CD8-positive, alpha-beta T cell (primary cell): ENCODE measurements at places on chromosomes 7 and 10.

GRCh38 chr10:74117738-74118137 is 32.9 kb downstream of the AP3M1 start:
- no peak for DNase-seq

DNA sequence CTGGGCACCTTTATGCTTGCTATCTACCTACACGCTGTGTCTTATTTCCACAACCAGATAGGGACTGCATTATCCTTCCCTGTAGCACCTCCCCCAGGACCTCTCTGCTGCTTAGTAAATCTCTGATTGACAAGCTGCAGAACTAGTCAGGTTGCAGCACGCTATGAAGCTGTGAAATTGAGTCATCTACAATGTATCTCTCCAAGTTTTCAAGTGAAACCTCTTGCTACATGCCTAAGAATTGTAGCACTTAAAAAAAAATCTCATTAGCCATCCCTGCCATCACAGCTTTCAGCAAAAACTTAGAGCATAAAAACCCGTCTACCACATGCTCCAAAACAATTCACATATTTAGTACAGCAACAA is 69.7 kb upstream of the FGFR2 start:
- DNase-seq = no peak

GRCh38 chr7:148883266-148884048 is 634 bp downstream of the EZH2 start:
- peak; percentile 89 for DNase-seq

DNA sequence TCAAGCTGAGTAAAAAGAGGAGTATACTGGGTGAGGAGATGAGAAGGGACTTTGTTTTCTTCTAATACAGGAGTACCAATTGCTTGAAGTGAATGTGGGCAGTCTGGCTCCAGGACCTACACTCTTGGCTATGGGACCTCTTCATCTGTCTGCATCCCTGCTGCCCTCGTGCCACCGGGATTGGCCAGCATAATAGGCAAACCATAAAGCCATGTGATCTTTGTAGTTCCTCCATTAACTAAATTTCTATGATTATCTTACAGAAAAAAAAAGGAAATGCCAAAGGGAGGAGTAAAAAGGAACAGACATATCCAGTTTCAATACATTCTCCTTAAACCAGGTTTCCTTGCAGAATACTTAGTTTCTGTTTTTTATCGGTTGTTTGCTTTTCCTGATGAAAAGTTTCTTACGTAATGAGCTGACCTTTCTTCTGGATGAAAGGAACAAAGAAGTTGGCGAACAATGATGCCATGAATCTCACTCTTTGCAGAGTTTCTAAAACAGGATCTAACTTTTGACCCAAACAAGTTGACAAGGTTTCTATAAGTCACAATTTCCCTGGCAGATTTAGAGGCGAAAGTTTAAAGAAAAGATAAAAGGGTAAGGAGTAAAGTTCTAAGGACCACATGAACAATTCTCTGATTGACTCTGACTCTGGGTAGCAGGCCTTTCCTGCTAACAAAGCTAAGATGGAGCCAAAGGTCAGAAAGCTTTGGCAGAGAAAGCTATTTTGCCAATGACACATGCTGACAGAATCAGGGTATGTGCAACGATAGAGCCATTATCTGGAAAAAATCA is 54.1 kb downstream of the LAMB1 start:
- DNase-seq = no peak

DNA sequence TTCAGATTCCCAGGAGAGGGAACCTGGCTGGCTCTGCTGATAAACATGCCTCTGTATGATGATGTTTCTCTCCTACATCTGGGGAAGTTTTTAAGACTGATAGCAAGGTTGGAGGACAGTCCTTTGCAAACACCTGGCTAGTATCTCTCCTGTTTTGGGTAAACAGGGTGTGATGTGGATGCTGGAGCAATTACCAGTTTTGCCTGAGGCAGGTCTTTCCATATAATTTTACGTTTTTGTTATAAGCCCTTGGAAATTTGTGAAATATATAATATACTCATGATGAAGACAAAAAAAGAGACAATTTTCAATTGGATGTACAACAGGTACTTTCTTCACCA is 138.6 kb downstream of the ADAM22 start:
- DNase-seq = no peak
